ENCODE measurements at places on chromosomes 2 and 18. TPM values are rescaled to one million over a fixed set of nuclear protein-coding genes. Genes with fewer than 3 reads are reported as not detected.

GRCh38 chr2:74985978-74986609, 27.7 kb downstream of the POLE4 start:
- DNase-seq, result no peak

DNA sequence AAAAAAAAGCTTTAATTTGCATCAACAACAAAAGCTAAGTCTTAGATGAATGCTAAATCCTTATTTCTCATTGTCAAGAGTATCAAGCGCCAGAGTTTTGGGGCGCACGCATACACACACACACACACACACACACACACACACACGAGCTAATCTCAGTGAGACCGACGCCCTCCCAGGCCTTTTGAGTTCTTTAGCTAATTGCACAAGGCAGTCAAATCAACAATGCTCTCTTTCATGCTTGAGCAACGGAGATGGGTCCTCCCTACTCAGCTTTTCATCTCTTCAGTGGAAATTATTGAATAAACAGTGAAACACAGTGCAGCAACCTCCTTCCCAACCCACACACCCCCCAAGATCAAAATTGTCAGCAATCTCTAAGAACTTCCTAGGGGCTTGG, 19.2 kb downstream of the GKN1 start:
- no peak for DNase-seq

SP100 gene
- 96.4 TPM for total RNA-seq

MTIF2 gene
- 30.8 TPM for total RNA-seq

DNA sequence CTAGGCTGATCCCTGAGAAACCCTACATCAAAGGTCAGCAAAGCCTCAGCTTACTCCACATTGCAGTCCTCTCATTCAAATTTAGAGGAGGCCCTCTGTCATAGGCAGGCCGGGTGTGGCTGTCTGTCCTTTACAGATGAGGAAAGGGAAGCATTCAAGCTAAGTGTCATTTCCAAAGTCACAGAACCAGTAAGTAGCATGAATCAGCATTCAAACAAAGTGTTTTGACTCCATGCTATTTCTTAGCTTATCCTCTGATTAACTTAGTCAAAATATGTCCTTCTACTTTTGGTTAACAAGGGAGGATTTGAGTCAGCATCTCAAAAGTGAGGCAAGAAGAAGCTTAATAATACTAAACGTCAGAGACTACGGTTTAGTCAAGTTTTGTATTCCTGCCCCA, 409.0 kb upstream of the POU3F3 start:
- DNase-seq, result no peak

- DNase-seq, result no peak
Observed at GRCh38 chr2:97931858-97932225, 63.9 kb downstream of the TMEM131 start.

- DNase-seq, result no peak
Observed at GRCh38 chr18:24266131-24266530, 127.3 kb downstream of the CABYR start.

- DNase-seq, result no peak
Observed at GRCh38 chr2:109256111-109256510, 127.1 kb downstream of the SH3RF3 start.

DNA sequence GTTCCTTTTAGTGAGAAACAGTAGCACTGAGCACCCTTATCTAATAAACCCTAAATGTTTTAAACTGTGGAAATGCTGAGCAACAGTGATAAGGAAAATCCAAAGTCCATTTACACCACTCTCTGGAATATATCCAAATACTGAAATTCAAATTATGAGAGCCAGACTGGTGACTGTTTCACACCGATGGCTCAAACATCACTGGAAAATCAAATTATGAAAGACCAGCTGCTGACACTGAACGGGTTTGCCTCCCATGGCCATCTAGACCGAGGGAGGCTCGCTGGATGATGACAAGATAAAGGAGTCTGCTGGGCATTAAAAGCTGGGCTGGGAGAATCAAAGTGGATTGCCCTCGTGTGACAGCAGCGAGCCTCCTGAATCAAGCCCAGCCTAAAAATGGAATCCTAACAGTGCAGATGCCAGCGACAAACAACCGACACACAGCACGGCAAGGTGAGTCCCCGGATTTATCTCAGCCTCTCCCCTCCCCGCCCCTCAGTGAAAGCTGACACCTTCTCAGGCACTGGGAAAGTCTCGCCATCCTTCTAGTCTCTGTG, 30.3 kb downstream of the SERPINE2 start:
- no peak for DNase-seq

GRCh38 chr18:35038881-35039491, 2.2 kb upstream of the MAPRE2 start:
- DNase-seq, result peak; percentile 63

GRCh38 chr2:71503837-71504236, 50.5 kb downstream of the DYSF start:
- DNase-seq, result peak; percentile 86

DNA sequence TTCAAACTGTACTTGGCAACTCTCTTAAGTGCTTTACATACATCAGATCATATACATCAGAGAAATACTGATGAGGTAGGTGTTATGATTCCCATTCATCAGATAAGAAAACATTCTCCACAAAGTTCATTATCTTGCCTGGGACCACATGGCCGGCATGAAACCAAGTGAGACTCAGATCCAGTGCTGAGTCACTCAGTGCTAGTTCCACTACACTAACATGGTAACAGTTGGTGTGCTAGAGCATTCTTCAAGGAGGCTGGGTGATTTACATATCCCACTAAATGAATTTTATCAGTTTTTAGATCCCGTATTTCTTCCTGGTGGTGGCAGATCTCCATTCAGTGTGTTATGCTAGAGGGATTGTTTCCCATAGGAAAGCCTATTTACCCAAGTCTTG, 772.0 kb downstream of the CNTNAP5 start:
- no peak for DNase-seq

PKDCC gene
- 2.6 TPM for total RNA-seq

DYTN gene
- not detected for total RNA-seq

GRCh38 chr2:27638037-27638637, 9.3 kb downstream of the GPN1 start:
- no peak for DNase-seq

DNA sequence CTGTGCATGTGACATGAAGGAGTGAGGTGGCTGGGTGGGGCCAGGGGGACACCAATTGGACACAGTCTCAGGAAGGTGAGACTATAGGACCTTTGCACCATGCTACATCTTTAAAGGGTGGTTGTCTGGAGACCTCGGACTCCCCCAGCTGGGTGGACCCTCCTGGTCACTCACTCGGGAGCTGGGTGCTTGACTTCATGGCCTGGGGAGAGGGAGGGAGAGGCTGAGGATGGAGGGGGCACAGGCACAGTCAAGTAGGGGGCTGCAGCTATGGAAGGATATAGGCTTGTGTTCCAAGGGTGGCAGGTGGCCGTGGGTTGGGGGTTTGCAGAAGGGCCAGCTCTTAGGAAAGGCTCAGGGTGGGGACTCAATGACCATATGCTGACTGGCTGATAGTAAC, 7.1 kb upstream of the CELF4 start:
- no peak for DNase-seq

MC2R gene
- not detected for total RNA-seq

MOCOS gene
- 0.34 TPM for total RNA-seq

DNA sequence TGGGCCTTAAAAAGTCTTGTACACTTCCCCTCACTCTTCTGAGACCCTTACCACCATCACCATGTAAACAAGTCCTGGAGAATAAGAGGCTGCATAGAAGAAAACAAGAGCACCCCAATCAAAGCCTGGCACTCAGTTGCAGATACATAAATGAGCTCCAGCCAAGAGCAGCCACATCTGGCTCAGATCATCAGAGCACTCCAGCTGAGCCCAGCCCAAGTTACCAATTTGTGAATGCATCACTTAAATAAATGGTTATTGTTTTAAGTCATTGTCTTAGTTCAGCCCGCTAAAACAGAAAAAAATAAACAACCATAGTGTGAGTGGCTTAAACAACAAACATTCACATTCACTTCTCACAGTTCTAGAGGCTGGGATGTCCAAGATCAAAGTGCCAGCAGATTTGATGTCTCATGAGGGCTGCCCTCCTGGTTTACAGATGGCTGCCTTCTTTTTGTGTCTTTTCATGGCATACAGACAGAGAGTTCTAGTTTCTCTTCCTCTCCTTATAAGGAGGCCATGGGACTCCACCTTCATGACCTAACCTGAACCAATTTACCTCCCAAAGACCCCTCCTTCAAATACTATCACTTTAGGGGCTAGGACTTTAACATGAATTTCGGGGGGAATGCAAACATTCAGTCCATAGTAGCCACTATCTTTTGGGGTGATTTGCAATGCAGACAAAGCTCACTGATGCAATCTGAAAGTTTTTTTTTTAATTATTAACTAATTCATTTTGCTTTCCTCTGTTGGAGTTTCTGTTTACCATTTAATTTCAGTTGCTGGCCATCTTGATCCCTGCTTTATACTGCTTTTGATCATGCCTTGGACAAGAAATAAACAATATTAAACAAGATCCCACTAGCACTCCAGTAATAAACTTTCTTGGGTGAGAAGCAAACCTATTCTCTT, 187.5 kb upstream of the ACVR2A start:
- no peak for DNase-seq

GRCh38 chr2:109690822-109691541, 76.8 kb downstream of the SOWAHC start:
- no peak for DNase-seq
